ENCODE measurements at places on chromosomes 11 and 22.

GRCh38 chr11:131365329-131365930 is 5.0 kb upstream of the NTM start:
- DNase-seq: no peak

DNA sequence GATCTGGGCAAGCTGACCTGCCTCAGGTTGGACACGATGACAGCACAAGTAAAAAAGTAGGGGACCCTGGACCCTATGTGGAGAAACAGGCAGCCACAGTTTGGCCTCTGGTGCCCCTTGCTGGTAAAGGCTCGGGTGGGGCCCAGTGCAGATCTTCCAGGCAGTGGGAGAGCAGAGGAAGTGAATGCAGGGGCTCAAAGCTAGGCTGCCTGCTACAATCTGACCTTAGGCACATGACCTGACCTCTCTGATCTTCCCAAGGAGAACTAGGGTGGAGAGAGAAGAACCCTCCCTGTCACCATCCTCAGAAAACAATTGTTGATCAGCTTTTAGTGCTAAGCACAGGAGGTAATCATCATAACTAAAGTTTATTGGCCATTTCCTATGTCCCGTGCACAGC is 76.5 kb downstream of the PDE2A start:
- DNase-seq: no peak

- no peak for DNase-seq
These were observed 184.8 kb downstream of the DBX1 start for GRCh38 chr11:19975414-19975990.

- peak; percentile 40 for DNase-seq
These were observed 121.7 kb downstream of the SGSM3 start for GRCh38 chr22:40491990-40492631.

DNA sequence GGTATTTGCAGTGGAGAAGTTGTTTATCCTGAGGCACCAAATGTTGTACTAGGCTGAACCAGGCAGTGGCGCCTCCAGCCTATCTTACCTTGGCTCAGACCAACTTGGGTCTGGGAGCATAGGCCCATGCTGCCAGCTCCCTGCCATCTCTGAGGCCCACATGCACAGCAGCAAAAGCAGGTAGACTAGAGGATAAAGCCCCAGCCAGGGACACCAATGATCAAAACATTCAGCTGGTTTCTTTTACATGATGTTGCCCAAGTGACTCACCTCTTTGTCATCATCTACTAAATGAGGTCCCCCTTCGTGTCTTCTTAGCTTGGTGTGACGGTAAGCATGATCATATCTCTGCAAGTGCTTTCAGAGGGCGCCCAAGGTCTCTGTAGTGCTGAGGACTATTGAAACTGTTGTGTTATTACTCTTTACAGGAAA is 112.1 kb upstream of the DRD2 start:
- DNase-seq: no peak

DNA sequence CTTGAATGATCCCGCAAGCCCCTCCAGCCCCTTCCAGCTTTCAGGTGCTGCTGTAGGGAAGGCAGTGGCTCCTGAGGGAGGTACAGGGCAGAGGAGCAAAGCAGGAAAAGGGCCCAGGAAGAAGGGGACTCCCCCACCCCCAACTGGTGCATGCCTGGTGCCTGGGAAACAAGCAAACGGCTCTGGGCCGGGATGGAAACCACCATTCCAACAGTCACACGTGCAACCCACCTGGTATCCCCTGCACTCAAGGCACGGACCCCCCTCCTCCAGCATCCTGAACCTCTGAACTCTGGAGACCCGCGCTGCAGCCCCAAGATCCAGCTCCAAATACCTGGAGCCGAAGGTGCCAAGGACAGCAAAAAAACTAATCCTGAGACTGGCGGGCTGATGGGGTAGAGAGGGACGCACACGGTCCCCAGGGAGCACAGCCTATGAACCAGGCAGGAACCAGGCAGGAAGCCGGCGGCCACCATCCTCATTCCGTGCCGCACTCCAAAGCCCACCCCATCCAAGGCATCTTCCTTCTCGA is 537 bp downstream of the SCN4B start:
- DNase-seq: no peak

GRCh38 chr11:121557348-121557747 is 104.6 kb upstream of the SORL1-AS1 start:
- DNase-seq: no peak

GRCh38 chr11:62607714-62608113 is 4.9 kb downstream of the EML3 start:
- DNase-seq: no peak

DNA sequence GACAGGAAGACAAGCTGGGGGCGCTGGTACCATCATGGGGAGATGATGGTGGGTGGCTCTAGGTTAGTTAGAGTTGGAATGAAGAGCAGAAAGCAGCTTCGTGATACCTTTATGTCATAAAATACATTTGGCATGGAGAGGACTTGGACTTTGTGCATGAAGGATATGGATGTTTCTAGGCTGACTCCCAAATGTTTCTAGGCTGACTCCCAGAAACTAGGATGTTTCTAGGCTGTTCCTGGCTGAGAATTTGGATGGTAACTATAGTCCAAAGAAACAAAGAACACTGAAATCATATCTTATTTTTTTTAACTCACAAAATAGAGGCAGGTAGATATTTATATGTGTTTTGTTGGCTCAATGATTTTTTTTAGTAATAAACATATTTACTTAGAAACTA is 89.4 kb upstream of the VPREB1 start:
- DNase-seq: no peak

DNA sequence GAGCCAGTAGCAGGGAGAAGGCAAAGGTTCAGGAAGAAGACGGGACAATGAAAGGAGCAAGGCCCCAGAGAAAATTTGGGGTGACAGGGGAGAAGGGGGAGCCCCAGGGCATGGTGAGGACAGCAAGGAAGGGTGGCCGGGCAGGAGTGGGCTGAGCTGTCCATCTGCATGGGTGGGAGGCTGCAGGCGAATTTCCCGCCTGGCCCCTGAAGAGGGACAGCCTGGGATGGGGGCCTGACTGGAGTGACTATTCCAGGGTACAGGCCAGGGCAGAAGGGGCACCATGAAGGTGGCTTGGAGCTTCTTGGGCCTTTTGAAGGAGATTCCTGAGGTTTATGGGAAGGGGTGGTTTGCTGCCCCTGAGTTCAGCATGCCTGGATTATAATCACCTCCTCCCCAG is 56.2 kb downstream of the WNT11 start:
- no peak for DNase-seq

GRCh38 chr11:113675003-113675561 is 31.0 kb downstream of the TMPRSS5 start:
- no peak for DNase-seq

DNA sequence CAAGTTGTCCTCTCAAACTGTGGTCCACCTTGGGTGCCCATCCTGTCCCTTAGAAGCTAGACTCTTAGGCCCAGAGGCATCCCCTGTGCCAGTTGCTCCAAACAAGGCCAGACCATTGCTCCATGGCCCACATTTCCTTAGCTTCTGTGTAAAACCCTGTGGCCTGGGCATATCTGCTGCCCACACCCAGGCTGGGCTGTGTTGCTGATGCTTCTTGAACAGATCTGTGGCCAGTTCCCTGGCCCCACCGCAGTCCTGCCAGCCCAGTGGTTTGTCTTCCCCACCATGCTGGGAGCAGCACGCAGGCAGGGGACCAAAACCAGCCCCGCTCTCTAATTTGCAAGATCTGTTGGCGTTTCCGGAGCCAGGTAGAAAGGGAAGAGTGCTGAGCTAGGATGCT is 72.2 kb downstream of the CSNK2A3 start:
- no peak for DNase-seq

DNA sequence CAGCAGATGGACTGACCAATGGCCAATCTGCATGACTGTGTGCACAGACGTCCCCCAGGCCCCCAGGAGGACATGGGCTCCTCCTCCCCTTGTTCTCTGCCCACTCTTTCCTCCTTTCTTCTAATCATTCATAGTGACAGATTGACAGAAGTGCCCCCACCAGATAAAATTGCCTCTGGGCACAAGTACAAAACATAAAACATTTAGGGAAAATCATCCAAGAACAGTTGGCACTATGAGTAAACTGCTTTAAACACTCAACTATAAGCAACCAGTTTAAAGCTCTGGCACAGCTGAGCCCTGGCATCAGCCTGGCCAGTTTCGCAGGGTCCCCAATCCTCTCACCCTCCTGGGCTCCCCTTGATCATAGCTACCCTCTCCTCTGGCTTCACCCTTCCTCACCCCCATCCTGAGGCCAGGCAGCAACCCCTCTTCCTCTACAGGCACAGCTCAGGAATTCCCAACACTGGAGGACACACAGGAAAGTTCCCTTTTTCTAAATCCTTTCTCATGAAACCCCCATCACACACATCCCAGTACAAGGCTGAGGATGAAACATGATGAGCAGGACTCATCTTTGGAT is 232.9 kb downstream of the BUD13 start:
- no peak for DNase-seq

DNA sequence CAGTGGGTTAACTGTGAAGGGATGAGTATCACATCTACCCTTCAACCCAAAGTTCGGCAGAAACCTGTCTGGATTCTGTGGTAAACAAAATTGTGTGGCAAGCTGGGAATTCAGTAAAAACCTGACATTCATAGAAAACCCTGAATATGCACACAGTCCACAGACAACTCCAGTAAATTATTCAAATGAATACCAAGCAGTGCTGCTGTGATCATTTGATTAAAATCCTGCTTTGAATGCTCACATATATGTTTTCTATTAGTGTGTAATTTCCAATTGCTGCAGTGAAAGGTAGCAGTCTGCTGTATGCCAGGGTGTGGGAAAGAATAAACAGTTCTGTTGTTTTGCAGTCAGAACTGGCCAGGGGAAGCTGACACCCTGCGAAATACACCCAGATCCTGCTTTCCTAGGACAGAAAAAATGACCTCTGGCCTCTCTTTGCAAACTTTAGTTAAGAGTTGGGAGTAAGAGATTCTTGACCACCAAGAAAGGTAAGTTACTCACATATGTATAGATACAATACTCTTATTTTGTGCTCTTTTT is 217.8 kb downstream of the FAM76B start:
- DNase-seq: no peak
